ENCODE measurements at places on chromosomes 5 and 9.

- no peak for DNase-seq
Observed at GRCh38 chr5:84693256-84693655, 308.6 kb upstream of the EDIL3 start.

DNA sequence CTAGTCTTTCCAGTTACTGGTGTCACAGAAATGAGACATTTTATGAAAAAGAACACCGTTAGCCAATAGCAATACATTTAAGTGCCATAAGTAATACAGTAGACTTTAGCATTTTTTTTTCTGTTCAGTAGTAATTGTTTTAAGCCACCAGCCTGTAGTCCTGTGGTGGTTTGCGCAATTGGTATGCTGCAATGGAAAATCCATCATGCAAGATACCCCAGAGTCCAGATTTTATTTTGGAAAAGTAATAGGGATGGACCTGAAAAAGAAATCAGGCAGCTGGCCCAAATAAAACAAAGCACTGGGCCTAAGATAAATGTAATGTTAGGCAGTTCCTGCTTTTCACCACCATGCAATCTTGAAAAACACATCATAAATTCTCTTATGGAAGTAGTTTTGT lies 94.6 kb upstream of the RASGRF2 start:
- no peak for DNase-seq

DNA sequence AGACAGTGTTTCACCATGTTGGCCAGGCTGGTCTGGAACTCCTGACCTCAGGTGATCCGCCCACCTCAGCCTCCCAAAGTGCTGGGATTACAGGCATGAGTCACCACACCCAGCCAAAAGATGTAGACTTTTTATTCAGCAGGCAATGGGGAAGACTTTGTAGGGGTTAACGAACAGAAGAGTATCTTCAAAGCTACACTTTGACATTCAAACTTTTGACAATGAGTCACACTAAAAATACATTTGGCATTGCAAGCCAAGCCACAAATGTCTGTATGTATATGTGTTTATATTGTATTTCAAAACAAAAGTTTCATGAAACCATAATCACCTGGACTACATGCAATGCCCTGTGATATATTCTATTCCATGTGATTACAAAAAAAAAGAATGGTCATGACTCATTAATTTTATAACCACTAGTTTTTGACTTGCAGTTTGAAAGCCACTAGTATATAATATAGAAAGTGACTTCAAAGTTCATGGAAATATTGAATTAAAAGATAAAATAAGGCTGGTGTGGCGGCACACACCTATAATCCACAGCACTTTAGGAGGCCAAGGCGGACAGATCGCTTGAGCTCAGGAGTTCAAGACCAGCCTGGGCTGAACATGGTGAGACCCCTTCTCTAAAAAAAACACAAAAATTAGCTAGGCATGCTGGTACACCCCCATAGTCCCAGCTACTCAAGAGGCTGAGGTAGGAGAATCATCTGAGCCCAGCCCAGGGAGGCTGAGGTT lies 8.3 kb downstream of the DIMT1 start:
- no peak for DNase-seq

GRCh38 chr5:93601802-93602155 lies 18.8 kb downstream of the NR2F1 start:
- DNase-seq: no peak
